ENCODE measurements at places on chromosomes 3 and 15.

- peak; percentile 57 for DNase-seq
Observed at GRCh38 chr3:62873761-62874710, 1.2 kb downstream of the CADPS start.

GRCh38 chr3:12620305-12620704, 43.6 kb downstream of the RAF1 start:
- no peak for DNase-seq

- DNase-seq, result no peak
Observed at GRCh38 chr15:91917686-91918360, 64.3 kb downstream of the SLCO3A1 start.

DNA sequence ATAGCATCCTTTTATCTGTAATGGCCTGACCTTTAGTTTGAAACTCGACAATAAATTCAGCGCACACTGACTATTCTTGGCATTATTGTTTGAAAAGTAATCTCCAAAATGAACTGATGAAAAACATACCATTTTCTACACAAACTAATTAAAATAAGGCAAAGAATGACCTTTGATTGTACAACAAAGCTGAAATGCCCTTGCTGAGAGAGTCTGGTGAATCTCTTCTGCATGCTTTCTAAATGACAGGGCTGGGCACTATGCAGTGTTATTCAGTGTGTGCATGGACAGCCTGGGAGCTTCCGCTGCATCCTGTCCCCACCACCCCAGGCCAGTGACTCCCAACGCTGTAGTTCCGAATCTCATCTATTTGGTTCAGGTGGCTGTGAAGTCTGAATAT, 530.8 kb downstream of the FOXP1 start:
- no peak for DNase-seq

Data from HAP-1 (cell line).